ENCODE measurements at places on chromosomes 7 and 10.

DNA sequence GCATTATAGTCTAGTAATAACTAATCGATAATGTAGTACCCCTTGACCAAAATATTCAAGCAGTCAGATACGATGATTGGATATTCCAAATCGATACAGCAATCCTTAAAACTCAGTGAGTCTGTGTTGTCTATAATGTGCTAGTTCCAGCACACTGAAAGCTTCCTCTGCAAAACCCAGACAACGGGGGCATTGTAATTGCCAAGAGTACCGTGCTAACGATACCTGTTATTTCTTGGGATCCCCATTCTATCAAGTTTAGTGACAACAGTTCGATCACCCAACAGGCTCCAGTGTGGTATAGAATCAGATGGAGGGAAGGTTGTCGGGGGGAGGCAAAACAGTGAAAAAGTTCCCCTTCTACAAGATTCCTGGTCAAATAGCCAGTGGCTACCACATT lies 865 bp downstream of the ZNF438 start:
- DNase-seq = no peak

GRCh38 chr7:155728116-155728515 lies 83.7 kb downstream of the RBM33 start:
- DNase-seq = no peak

DNA sequence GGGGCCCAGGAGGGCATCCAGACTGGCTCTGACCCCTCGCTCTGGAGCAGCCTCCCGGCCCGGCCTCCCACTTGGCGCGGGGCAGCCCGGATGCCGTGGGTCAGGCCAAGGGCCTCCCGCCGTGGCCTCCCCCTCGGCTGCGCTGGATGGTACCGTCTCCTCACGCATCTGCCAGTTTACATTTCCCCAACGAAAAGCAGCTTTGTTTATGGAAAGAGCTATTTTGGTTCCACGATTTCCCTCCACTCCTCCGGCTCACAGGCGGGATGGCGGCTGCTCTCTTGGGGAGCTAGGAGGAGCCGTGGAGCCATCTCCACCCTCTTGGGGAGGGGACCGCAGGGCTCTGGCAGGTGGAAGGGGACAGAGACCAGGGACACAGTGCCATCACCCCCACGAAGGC lies 93.2 kb upstream of the MYL10 start:
- no peak for DNase-seq

DNA sequence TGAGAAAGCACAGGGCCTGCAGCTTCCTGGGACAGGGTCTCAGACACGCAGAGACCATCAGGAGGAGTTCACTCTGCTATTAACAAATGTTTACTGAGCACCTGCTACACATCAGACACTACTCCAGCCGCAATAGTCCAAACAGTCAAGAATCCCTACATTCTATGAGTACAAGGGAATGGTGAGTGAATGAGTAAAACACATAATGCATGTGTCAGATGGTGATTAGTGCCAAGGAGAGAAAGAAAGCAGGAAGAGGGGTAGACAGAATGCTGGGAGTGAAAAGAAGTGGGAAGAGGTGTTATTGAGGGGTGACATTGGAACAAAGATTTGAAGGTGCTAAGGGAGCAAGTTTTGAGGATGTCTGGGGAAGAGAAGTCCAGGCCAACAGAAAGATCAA lies 634.2 kb upstream of the GALNT17 start:
- no peak for DNase-seq

DNA sequence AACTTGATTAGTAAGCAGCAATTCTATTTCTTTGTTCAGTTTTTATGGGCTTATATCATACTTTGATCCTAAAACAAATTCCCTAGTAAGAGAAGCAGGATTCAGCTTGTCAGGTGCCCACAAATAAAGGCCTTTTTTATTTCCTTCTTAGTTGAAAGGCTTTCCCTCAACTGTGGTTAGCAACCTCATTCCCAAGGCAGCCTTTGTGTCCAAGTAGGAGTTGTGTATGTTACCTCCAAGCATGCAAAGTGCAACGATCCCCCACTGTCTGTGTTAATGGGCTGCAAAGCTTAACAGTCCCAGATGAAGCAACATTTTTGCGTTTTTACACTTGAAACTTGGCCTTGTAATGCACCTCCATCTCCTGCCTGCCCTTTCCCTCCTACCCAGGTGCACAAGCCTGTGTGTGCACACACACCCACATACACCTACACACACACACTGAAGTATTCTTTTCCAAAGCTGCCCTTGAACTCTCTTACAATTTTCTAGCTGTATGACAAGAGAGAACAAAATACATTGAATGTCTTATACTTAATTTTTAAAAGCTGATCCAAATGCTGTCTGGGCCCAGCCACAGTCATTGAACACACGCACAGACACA lies 278.2 kb downstream of the SNX13 start:
- DNase-seq = no peak

- peak; percentile 83 for DNase-seq
These were observed 14.6 kb upstream of the PWWP2B start for GRCh38 chr10:132382231-132382922.

- DNase-seq = peak; percentile 30
These were observed 303.6 kb downstream of the DGKB start for GRCh38 chr7:14598978-14599377.

- no peak for DNase-seq
These were observed 45.2 kb upstream of the TMEM213 start for GRCh38 chr7:138752518-138753149.

- DNase-seq = no peak
These were observed 10.3 kb upstream of the AGR3 start for GRCh38 chr7:16891874-16892643.

DNA sequence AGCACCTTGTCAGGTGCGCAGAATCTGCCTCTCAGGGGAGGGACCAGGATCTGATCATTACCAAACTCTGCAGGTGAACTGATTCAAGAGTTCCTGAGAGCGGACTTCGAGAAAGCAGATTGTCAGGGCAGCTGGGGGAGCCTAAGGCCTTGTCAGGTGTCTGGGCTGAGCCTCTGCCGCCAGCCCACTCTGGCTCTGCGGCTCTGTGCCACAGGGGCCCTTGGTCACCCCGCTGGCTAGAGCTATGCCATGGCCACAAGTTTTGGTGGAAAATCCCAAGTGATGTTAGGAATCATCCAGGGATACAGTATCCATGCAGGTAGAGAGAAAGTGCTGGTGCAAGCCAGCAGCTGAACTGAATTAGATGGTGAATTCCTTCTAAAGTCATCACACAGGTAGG lies 4.2 kb downstream of the ADAMTS14 start:
- DNase-seq = no peak

- DNase-seq = peak; percentile 81
These were observed 5.1 kb downstream of the PTTG1IP2 start for GRCh38 chr7:90474284-90475210.

GRCh38 chr7:70353330-70353945 lies 755.2 kb downstream of the AUTS2 start:
- DNase-seq = no peak

- DNase-seq = peak; percentile 68
These were observed 4.9 kb upstream of the ABCB4 start for GRCh38 chr7:87480386-87480785.

DNA sequence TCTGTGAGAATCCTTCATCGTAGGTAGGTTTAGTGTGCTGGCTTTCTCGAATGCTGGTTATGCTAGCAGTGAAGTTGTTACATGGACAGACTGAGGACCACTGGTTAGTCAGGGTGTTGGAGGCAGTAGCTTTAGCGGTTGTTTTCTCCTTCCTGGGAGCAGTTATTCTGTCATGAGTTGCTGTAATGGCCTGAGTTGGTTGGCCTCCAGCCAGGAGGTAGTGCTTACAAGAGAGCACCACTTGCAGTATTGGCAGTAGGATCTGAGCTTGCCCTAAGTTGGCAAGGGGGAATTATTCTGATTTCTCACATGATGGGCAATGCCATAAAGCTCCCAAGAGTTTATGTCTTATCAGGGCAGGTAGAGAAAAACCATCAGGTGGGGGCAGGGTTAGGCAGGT lies 58.0 kb downstream of the IPMK start:
- DNase-seq = no peak

DNA sequence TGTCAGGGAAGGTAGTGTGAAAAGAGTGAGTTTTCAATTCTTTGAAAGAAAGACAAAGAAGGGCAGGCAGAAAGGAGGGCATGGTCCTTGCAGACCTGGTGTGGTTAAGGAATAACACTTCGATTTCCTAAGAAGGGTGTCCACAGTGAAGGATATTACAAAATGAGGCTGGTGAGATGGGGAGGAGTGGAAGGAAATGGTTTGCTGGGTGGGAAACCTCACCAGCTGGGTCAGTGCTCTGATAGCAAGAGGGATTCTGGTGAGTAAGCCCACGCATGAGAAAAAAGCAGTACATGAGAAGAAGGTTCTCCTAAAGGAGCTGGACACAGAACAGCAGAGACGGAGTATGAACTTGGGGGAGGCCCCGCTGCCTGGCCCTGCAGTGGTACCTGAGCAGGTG lies 230.6 kb upstream of the PLXNA4 start:
- DNase-seq = no peak

All from fibroblast of skin of back (primary cell).